ENCODE measurements at places on chromosomes 1 and 21. TPM values are rescaled to one million over a fixed set of nuclear protein-coding genes. Genes with fewer than 3 reads are reported as not detected.

The PDZK1 gene
- total RNA-seq, result 188 TPM

The IL10 gene
- not detected for total RNA-seq

The NUP210L gene
- total RNA-seq, result not detected

The LYPLAL1 gene
- total RNA-seq, result 24.9 TPM

The ALX3 gene
- not detected for total RNA-seq

The DYNLT5 gene
- total RNA-seq, result not detected

The ALPL gene
- total RNA-seq, result 10.7 TPM

The INSRR gene
- not detected for total RNA-seq

DNA sequence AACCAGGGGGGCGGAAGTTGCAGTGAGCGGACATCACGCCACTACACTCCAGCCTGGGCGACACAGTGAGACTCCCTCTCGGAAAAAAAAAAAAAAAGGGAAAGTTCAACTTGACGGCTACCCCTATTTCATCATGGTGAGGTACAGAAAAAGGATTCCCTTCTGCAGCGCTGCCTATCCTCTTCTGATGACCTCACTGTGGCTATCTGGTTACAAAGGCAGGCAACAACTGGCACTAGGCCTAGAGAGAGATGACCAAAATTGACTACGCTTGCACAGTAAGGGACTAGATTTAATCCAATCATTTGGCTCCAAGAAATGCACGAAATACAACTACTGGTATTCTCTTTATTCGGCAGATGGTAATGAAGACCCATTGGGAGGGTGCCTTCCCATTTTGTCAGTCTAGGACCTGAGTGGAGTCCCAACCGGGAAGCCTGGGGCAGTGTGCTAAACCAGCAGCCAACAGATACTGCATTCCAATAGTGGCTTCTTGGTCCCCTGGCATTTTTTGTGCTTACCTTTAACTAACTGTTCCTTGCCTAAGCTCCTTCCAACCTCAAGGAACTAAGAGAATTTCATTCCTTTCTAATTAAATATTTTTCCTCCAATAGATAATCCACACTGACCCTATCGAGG is 36.6 kb downstream of the ITPKB start:
- peak overlapping the region; percentile 94 for H3K27ac ChIP-seq

DNA sequence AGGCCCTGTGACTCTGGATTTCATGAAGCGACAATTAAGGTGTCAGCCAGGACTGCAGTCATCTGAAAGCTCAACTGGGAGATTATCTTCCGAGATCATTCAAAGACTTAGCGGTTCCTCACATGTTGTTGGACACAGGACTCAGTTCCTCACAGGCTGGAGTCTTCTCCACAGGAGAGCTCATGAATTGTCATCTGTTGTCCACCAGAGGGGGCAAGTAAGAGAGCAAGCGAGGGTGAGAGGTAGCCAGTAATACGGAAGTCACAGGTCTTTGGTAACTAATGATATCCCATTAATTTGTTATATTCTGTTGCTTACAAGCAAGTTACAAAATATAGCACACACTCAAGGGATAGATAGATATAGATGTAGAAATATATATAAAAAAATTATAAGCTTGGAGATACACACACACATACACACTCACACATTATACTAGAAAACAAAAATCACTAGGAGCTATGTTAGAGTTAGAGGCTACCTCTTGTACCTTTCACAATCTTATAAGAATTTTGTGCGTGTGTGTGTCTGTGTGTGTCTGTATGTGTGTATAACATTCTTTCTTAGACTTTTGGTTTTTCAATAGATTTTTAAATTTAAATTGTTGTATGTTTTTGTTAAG is 1695.3 kb downstream of the BRINP3 start:
- H3K27me3 ChIP-seq, result no peaks in the 10 kb centered on the region
- no peak overlapping the region for H3K4me3 ChIP-seq
- no peaks in the 10 kb centered on the region for H3K4me1 ChIP-seq
- no peak for DNase-seq
- no peaks in the 10 kb centered on the region for H3K36me3 ChIP-seq

- no peak overlapping the region for H3K4me3 ChIP-seq
- no peak overlapping the region for H3K27ac ChIP-seq
- H3K27me3 ChIP-seq, result no peaks in the 10 kb centered on the region
These were observed 483.9 kb downstream of the DISC1 start for GRCh38 chr1:232110281-232111090.

DNA sequence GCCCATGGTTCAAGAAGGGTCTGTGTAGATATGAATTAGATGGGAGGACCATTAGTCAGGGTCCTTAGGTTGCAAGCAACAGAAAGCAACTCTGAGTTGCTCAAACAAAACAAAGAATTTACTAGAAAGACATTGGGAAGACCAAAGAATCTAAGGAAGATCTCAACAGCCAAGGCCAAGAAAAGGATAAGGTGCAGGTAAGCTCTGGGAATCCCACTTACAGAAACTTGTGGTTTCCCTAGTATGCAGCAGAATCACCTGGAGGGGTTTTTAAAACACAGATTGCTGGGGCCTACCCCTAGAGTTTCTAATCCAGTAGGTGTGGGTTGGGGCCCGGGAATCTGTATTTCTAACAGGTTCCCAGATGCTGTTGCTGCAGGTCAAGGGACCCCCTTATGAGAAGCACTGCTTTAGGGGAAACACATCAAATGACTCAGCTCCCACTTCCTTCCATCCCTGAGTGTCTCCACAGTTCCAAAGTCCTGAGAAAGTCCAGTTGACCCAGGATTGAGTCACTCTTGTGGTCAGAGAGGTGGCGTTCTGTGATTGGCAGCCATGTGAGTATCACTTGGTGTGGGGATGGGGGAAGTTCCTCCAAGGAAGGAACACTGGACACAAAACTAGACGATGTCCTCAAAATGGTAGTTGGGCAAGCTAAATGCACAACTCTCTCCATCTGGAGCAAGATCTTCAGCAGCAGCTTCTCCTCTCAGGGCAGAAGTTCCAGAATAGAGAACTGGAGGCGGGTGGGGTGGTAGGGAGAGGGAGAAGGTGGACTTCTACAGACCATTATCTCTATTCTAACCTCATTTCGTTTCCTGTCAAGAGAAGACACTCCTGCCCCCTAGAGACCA is 24.2 kb upstream of the EYA3 start:
- no peaks in the 10 kb centered on the region for H3K27me3 ChIP-seq
- no peak overlapping the region for H3K27ac ChIP-seq
- no peak overlapping the region for H3K4me3 ChIP-seq
- DNase-seq, result peak; percentile 59

DNA sequence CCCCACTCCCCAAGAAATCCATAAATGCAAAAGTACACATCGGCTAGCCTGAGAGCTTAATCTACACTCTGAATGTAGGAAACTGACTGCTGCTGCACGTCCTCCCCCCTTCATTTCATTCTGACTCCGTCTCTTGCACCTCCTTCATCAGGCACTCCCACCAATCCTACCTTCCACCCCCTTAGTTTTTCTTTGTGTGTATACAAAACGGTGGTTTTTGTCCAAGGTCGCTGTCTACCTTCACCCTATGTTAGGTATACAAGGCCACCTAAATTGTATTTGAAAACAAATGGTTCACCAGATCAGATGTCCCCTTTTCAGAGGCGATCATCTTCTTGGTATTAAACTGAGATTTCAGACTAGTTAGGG is 1.9 kb downstream of the WDR26 start:
- no peak for DNase-seq
- no peaks in the 10 kb centered on the region for H3K27me3 ChIP-seq
- peak overlapping the region; percentile 95 for H3K27ac ChIP-seq
- H3K36me3 ChIP-seq, result no peaks in the 10 kb centered on the region

- no peaks in the 10 kb centered on the region for H3K4me1 ChIP-seq
- no peaks in the 10 kb centered on the region for H3K27me3 ChIP-seq
- no peak overlapping the region for H3K4me3 ChIP-seq
- no peaks in the 10 kb centered on the region for H3K36me3 ChIP-seq
- H3K27ac ChIP-seq, result peak overlapping the region; percentile 34
These were observed 7.1 kb downstream of the PTGFRN start for GRCh38 chr1:116916533-116917445.

DNA sequence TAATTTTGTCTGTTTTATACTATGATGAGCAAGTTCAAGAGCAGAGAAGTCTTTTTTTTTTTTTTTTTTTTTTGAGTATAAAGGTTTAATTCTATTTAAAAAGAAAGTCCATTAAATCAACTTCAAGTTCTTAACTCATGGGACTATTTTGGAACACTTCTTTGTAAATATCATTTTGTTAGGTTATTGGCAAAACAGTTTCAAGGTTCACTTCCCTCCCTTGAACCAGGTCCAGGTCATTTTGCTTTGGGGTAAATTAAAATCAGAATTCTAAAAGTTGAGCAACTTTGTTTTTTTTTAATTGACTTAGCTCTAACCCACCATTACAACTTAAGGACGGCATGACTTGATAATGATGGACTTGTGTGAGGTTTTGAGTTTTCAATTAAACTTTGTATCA is 72.3 kb downstream of the WLS start:
- no peak for DNase-seq
- no peak overlapping the region for H3K27ac ChIP-seq
- H3K27me3 ChIP-seq, result no peaks in the 10 kb centered on the region
- no peaks in the 10 kb centered on the region for H3K36me3 ChIP-seq

GRCh38 chr1:151953409-151954094 is 40.1 kb downstream of the S100A10 start:
- no peaks in the 10 kb centered on the region for H3K27me3 ChIP-seq
- no peak overlapping the region for H3K4me3 ChIP-seq
- no peaks in the 10 kb centered on the region for H3K4me1 ChIP-seq
- H3K36me3 ChIP-seq, result no peaks in the 10 kb centered on the region
- H3K27ac ChIP-seq, result no peak overlapping the region

GRCh38 chr1:207463021-207463420 is 8.9 kb downstream of the CR2 start:
- H3K27me3 ChIP-seq, result no peaks in the 10 kb centered on the region
- no peaks in the 10 kb centered on the region for H3K36me3 ChIP-seq
- H3K4me3 ChIP-seq, result no peak overlapping the region
- DNase-seq, result no peak
- no peaks in the 10 kb centered on the region for H3K4me1 ChIP-seq

DNA sequence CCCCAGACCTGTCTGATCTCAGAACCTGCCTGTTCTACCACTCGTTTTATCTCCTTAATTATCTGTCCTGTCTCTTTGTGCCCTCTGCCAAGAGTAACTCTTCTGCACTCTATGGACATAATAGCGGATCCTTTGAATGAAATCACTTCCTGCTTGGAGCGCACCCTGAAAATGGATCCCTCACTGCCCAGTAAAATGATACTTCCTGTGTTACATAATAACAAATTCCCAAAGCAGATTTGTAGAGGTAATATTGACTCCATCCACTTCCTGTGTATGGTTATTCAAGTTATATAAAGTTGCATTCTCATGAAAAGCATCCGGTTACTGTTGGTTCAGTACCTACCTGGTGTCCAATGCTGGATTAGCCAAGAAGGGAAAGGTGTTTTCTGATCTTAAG is 246.0 kb downstream of the TRABD2B start:
- H3K27me3 ChIP-seq, result no peaks in the 10 kb centered on the region
- H3K4me1 ChIP-seq, result no peaks in the 10 kb centered on the region

- no peaks in the 10 kb centered on the region for H3K27me3 ChIP-seq
- H3K36me3 ChIP-seq, result no peaks in the 10 kb centered on the region
- no peak overlapping the region for H3K4me3 ChIP-seq
- DNase-seq, result no peak
These were observed 199.5 kb downstream of the GPATCH2 start for GRCh38 chr1:217431395-217431794.

GRCh38 chr1:171212607-171213351 is 27.7 kb downstream of the FMO2 start:
- H3K4me3 ChIP-seq, result no peak overlapping the region
- H3K36me3 ChIP-seq, result no peaks in the 10 kb centered on the region
- no peak overlapping the region for H3K27ac ChIP-seq
- H3K4me1 ChIP-seq, result no peaks in the 10 kb centered on the region
- no peak for DNase-seq

- H3K27me3 ChIP-seq, result no peaks in the 10 kb centered on the region
- no peaks in the 10 kb centered on the region for H3K36me3 ChIP-seq
- H3K4me1 ChIP-seq, result peaks cover 15% of the 10 kb centered on the region
- DNase-seq, result no peak
- H3K4me3 ChIP-seq, result peak within 1 kb of the TSS; percentile 18
- peak within 1 kb of the TSS; percentile 50 for H3K27ac ChIP-seq
These were observed at the start of gene KAZN for GRCh38 chr1:14598498-14599182. Gene KAZN (plus strand): TSS chr1:14598685.

DNA sequence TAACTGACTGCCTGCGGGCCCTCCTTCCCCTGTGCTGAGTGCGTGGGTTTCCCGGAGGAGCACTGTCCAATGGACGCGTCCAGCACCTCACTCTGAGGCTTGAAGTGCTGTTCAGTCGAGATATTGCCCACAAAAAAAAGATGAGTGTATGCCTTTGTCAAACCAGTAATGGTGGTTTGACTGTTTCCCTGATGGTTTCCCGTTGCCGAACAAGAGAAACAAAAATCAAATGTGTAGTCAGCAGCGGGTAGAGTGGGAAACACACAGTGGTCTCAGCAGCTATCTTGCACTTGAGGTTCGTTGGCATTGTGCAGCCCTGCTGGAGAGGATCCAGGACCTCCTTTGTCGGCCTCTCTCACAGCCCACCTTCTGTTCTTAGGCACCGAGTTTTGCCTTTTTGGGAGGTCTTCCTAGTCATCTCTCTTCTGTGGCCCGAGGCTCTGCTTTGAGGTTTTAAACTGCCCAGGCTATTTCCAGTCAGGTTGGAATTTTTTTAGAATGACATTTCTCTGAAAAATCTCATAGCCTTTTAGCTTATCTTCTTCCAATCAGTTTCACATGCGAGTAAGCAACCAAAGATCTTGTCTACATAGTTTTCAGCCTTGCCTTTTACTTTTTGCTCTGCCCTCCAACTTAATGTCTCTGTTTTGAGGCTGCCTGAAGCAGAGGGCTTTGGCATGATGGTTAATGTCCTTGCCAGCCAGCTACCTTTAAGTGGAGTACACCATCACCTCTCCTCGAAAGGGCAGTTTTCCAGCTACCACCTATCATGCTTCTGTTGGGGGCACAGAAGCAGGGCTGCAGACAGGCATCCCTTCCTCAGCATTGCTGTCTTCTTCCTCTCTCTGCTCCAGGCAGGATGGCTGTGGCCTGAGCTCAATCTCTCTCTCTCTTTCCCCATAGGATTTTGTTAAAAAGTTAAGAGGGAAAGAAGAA is 132.3 kb downstream of the URB2 start:
- H3K4me1 ChIP-seq, result no peaks in the 10 kb centered on the region
- no peak overlapping the region for H3K4me3 ChIP-seq
- no peak for DNase-seq
- H3K27me3 ChIP-seq, result no peaks in the 10 kb centered on the region
- no peaks in the 10 kb centered on the region for H3K36me3 ChIP-seq

GRCh38 chr1:50108497-50109059 is at the start of gene ELAVL4:
Gene ELAVL4 (plus strand): TSS chr1:50108920. CDS start chr1:50109190, 270 bp downstream.
- H3K36me3 ChIP-seq, result no peaks in the 10 kb centered on the region
- H3K4me3 ChIP-seq, result no peak within 1 kb of the TSS
- DNase-seq, result no peak
- no peaks in the 10 kb centered on the region for H3K27me3 ChIP-seq
- H3K4me1 ChIP-seq, result no peaks in the 10 kb centered on the region
